Activated CD8-positive, alpha-beta memory T cell treated with anti-CD3 and anti-CD28 coated beads for 4 hours (primary cell): ENCODE measurements at places on chromosomes 6 and 20.

GRCh38 chr6:32439602-32440214 lies at the start of gene HLA-DRA:
TSS of gene HLA-DRA (plus strand) at chr6:32439887. CDS start at chr6:32439951, 64 bp downstream.
- DNase-seq = no peak

DNA sequence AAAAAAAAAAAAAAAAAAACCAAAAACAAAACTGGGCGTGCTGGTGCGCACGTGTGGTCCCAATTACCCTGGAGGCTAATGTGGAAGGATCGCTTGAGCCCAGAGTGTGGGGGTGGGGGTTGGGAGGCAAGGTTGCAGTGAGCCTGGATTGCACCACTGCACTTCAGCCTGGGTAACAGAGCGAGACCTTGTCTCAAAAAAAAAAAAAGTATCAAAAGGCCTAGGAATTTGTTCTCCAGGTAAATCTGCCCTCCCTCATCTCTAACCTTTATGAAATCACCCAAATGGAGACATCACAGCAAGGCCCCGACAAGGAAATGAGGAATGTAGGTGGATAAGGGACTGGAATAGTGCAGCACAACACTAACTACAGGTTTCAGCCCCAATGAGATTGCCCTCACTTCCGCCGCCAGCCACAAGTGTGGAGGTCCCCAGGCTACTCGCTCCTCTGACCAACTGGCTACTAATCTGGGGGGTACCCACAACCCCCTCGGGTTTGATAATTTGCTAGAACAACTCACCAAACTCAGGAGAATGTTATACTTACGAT lies 36.8 kb upstream of the DDR1 start:
- no peak for DNase-seq

DNA sequence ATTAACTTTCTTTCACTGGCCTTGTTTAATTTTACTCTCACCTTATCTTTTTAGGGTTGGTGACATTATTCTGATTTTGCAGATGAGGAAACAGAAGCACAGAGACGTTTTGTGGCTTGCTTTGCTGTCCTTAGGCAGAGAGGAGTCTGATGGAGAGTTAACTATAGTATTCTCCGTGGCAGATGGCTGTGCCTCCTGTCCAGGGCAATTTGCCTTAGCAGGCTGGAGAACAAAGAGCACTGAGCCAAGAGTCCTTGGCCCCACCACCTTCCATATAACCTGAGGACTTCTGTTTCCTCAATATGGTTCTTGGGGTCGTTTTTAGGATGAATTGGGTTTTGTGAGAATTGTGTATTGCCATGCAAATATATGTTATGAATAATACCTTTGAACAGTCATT lies 71.4 kb upstream of the BACH2 start:
- no peak for DNase-seq

DNA sequence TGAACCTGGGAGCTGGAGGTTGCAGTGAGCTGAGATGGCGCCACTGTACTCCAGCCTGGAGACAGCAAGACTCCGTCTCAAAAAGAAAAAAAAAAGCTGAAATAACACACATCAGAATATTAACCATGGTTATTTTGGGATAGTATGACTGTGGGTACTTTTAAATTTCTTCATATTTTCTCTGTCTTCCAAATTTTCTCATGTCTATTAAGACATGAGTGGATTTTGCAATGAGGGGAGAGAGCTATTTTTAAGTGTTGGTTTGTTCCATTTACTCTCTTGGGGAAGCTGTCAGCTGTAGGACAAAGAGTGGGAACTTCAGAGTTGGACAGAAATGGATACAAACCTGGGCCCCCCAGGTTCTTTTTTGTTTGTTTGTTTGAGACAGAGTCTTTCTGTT lies 10.3 kb downstream of the ADISSP start:
- no peak for DNase-seq

DNA sequence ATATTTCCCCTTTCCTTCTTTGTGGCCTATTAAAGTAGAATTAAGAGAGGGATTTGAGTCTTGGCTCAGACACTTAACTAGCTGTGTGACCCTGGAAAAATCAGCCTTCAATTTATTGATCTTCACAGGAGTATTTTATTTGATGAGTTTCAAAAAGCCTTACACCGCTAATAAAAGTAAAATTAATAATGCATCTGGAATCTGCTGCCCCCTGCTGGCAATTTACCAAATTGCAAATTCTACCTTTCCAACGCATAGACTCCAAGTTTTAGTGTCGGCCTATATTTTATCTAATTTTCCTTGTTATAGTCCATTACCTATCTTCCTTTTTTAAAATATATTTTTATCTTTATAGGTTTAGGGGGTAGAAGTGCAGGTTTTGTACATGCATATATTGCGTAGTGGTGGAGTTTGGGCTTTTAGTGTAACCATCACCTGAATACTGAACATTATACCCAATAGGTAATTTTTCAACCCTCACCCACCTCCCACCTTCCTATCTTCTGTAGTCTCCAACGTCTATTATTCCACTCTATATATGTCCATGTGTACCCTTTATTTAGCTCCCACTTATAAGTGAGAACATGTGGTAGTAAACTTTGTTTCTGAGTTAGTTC lies 46.3 kb downstream of the GOPC start:
- peak; percentile 41 for DNase-seq

- DNase-seq = no peak
Measured at GRCh38 chr20:63158845-63159244, 57.1 kb downstream of the YTHDF1 start.

DNA sequence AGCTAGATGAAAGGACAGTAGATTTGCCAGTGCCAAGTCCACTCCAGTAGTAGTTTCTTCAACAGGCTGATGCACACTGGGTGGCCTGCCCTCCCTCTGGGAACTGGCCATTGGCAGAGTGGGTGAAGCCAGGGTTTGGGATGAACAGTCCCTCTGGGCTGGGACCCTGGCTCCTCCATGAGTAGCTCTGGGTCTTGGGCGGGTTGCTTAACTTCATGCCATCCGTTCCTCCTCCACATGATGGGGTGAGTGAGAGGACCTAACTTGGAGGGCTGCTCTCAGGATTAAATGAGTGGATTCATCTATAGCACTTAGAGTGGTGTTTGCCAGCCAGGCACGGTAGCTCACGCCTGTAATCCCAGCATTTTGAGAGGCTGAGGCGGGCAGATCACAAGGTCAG lies 47.2 kb downstream of the PLAGL2 start:
- no peak for DNase-seq

DNA sequence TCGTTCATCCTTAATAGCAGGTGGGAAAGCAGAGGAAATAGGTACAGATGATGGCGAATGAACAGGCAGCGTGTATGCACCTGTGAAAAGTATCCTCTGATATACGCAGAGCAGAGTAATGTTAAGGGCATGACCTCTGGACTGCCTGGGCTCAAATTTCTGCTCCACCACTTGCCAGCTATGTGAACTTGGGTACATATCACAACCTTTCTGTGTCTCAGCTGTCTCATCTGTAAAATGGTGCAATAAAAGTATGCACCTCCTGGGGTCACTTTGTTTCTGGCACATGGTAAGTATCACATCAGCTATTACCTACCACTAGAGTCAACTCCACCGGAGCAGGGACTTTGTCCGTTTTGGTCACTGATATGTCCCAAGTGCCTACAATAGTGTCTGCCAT lies 2.5 kb downstream of the OCSTAMP start:
- no peak for DNase-seq

DNA sequence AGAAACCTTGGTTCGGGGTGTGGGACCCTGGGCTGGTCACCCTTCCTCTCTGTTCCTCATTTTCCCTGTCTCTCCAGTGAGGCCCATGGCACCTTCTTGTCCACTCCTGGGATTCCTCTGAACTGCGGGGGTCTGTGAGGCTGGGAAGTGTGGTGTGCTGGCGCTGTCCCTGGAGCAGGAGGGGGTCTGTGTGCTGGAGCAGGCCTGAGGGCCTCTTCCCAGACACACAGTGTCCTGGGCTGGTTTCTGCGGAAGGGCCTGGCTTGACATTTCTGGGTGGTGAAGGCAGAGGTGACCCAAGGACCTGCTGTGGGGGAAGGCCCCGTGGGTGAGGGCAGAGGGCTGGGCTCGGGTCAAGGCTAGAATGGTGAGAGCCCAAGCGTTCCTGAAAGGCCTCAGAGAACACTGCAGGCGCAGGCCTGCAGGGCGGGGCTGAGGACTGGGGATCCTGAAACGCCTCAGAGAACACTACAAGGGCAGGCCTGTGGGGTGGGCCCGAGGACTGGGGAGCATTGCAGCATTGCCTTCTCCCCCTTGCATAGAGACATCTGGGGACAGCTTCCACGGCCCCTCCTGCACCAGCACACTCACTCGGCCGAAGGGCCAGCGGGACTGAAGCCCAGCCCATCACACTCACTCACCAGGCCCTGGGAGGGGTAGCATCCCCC lies 10.6 kb upstream of the BAK1 start:
- no peak for DNase-seq

DNA sequence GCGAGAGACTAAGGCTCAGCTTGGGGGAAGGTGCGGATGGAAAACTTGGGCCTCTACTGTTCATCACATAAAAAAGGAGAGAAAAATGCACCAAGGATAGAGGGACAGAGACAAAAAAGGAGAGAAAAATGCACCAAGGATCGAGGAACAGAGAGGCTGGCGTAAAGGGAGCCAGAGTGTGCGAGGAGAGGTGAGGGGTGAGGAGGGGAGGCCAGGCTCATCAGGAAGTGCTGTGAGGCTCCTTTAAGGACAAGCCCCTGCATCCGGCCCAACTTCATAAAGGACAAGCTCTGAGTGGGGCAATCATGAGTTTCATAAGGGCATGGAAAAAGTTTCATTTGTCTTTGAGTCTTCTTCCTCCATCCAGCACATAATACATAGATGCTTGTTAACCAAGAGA lies 117.2 kb upstream of the NXT1 start:
- DNase-seq = no peak

- DNase-seq = no peak
Measured at GRCh38 chr20:41499961-41500725, 118.0 kb downstream of the CHD6 start.

DNA sequence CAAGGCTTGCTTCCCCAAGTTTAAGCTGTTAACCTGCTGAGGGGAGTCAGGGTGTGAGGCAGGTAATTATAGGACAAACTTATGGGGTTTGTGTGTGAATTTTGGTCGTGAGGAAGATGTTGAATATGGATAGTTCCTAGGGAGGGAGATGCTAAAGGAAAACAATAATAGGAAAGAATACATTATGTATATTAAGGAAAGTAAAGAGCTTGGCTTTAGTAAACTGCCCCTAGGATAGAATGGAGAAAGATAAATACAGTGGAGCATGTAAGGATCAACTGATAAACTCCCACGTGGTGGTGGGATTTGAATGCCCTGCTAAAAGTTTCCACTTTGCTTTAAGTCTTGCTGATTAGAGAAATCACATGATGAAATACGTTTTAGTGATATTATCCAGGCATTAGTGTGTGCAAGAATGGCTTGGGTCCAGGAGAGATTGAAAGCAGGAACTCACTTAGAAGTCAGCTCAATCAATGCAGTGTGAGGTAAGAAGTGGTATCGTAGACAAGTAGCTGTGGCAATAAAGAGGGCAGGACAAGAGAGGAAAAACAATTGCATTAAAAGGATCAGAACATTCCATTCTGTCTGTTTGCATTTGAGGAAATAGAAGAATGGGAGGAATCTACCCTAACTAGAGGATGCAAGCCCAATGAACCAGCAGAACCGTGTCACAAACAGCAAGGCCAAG lies 52.5 kb downstream of the RPS12 start:
- DNase-seq = no peak

- DNase-seq = no peak
Measured at GRCh38 chr6:159788276-159788675, 1.1 kb downstream of the TCP1 start.

DNA sequence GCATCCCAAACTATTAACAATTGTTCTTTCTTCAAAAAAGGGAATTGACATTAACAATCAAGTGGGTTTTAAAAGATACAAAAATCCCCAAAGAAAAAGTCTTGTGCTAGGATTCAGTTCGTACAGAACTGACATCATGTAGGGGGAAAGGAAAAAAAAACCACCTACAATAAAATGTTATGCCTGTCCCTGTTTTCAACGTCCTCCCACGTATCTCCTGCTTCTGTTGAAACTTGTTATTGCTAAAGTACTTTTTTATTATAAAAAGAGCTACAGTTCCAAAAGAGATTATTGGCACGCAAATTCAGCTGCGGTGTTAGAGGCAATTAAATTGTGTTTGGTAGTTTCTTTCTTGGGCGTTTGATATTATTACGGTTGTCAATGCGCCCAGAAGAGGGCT lies 102.8 kb upstream of the PHACTR1 start:
- DNase-seq = no peak

- no peak for DNase-seq
Measured at GRCh38 chr6:149900620-149901443, 2.9 kb upstream of the RAET1E start.

- no peak for DNase-seq
Measured at GRCh38 chr6:20703049-20703448, 168.8 kb downstream of the CDKAL1 start.

DNA sequence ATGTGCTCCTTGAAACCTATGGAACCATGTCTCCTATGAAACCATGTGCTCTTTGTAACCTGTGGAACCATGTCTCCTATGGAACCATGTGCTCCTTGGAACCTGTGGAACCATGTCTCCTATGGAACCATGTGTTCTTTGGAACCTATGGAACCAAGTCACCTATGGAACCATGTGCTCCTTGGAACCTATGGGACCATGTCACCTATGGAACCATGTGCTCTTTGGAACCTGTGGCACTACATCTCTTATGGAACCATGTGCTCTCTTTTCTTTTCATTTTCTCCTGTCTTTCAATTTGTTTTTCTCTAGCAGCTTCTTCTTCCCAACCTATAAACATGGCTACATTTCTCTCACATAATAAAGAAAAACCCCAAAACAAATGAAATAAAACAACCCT lies 11.9 kb upstream of the CCN2 start:
- DNase-seq = no peak

- no peak for DNase-seq
Measured at GRCh38 chr20:54056762-54057639, 13.4 kb downstream of the BCAS1 start.

DNA sequence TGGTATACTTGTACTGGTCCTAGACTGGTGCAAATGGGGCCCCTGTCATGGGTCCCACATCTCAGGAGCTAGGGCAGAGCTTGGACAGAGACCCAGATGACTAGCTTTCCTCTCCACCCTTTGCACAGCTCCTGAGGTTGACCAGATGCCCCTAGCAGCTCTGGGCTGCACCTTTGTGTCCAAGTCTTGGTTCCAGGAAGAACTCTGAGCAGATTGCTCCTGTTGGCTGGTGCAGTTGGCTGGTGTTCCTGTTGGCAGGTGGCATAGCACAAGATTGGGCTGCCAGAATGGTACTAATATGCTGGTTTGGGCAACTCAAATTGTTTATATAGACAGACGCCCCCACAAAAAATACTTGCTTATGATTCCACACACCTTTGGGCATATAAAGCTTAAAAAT lies 89.4 kb upstream of the EZR start:
- DNase-seq = no peak

DNA sequence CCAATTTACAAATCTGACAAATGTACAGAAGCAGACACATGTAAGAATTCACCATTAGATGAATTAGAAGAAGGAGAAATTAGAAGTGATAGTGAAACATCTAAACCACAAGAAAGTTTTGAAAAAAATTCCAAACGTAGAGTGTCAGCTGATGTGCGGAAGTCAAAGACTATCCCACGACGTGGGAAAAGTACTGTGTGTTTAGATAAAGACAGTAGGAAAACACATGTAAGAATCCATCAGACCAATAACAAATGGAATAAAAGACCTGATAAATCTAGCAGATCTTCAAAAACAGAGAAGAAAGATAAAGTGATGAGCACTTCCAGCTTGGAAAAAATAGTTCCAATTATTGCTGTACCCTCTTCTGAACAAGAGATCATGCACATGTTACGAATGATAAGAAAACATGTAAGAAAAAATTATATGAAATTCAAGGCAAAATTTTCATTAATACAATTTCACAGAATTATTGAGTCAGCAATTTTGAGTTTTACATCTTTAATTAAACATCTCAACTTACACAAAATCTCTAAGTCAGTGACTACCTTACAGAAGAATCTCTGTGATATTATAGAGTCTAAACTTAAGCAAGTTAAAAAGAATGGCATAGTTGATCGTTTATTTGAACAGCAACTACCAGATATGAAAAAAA lies 28.1 kb upstream of the GJA10 start:
- no peak for DNase-seq
